ENCODE measurements at places on chromosomes 7 and 10.

GRCh38 chr10:83580373-83581012, 558.8 kb upstream of the GHITM start:
- DNase-seq, result no peak

DNA sequence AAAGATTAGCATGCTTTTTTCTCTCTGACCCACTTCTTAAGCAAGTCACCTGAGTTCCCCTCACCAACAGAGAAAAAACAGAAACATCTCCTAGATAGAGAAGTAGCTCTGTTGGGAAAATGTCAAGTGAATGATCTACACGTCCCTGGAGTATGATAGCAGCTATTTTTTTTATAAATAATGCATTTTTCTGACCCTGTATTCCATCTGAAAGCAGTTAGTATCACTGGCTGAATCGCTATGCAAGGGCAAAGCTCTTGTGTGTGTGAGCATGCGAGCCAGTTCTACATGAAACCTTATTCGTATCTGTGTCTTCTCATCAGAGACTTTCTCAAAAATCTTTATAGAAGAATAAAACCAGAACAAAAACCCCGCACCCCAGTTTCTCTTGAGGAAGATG, 8.2 kb downstream of the ANKMY2 start:
- no peak for DNase-seq

DNA sequence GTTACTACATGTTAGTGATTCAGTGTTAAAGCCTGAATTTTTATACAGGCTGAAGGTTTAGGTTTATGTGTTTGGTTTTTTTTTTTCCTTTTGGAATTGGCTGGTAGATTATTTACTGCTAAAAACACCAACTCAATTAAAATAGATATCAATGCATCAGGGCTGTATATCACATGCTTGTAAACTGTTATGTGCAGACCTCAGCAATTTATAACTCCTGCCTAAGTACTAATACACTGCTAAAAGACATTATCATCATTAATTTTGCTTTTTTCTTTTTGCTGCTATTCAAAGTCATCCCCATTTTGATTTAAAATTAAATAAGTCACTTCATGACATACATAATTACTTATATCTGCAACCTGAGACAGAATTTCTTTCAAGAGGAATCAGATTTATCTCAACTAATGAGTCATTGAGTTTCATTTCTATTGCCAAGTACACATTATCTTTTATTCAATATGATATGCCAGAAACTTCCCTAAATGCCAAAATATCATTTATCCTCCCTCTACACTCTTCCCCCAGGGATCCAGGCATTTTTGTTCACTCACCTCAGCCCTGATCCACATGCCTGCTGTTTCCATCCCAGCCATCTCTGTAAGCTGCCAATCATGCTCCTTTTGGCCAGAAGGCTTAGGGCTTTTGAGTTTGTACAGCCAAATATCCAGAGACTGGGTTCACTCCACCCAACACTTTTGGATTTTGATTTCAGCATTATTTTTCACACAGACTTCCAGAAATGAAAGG, 98.5 kb downstream of the POLR1F start:
- no peak for DNase-seq

- no peak for DNase-seq
These were observed 18.2 kb upstream of the MYH16 start for GRCh38 chr7:99254390-99254789.
